ENCODE measurements at places on chromosomes 5 and 9. TPM values are rescaled to one million over a fixed set of nuclear protein-coding genes. Genes with fewer than 3 reads are reported as not detected.

DNA sequence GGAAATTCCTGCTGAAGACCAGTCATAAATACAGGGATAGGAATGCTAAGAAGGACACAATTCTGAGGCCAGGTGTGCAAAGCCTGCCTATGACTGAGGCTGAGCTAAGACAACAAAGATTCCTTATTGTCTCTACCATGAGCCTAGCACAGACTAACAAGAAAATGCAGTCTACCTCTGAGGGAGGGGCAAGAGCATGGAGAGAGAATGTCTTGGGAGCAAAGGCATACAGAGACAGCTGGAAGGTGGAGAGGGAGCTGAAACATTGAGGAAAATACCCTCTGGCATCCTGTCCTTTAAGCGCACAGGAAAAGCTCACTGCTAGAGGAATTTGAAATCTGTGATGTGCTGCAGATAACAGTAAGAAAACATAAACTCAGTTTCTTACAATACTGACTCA, 8.8 kb upstream of the C9orf40 start:
- DNase-seq = no peak

- DNase-seq = no peak
Observed at GRCh38 chr9:110334183-110334582, 3.5 kb downstream of the TXNDC8 start.

DNA sequence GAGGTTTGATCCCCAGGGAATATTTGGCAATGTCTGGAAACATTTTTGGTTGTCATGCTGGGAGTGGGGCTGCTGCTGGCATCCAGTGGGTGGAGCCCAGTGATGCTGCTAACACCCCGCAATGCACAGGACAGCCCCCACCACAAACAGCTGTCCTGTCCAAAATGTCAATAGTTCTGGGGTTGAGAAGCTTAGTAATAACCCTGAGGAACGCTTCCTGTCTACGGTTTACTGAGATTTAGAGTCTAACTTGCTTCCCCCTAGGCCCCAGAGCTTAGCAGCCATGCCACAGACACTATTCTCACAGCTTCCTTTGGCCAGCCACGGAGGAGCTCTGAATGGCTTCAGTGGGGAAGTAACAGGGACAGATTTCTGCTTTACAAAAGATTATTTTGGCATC, 66.5 kb downstream of the MSX2 start:
- DNase-seq = no peak

GRCh38 chr5:128487041-128487440, 51.0 kb downstream of the FBN2 start:
- DNase-seq = no peak

GRCh38 chr9:138024831-138025291, 147.3 kb downstream of the CACNA1B start:
- DNase-seq = no peak

DNA sequence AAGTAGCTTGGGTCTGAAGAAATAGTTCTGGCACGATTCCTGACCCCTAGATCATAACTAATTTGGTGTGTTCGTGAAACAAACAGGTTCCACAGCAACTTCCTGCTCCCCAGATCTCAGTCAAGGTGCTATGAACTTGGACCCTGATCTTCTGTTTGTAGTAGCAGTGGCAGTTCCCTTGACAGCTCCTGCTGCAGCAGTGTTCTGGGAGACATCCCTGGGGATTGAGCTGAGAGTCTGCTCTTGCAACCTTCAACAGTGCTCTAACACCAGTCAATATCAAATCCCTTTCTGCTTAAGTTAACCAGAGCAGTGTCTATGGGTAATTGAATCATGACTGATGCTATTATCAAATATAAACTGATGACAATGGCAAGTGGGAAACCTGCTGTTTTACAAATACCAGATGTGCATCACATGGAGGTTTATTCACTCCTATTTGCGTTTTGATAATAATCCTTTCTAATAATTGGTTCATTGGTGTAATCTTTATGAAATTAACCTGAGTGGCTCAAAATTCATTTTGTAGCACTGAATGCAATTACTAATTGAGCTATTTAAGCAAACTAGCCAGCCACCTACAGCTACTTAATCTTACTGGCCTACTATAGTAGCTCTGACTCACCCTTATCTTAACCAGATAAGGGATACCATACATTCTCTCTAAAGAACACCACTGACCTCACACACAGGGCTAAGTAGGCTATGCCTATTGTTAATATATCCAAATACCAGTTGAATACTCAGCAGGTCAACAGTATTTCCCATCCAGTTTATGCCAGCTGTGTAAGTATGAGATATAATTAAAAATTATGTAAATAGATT, 21.9 kb downstream of the KDM4C start:
- DNase-seq = no peak

- no peak for DNase-seq
Observed at GRCh38 chr9:4116723-4117460, 183.0 kb downstream of the GLIS3 start.

DNA sequence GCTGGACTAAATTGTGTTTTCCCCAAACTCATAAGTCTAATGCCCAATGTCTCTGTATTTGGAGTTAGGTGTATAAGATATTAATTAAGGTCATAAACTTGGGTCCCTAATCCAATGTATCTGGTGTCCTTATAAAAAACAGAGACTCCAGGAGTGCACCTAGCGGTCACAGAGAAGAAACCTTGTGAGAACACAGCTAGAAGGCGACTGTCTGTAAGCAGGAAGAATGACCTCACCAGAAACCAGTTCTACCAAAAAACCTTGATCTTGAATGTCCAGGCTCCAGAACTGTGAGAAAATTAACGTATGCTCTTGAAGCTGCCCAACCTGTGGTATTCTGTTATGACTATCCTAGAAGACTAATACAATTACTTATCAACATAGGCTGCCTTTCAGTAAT, 591.7 kb upstream of the PTPRD start:
- no peak for DNase-seq

The PCDHGB2 gene
- 5.3 TPM for total RNA-seq

The IL7R gene
- 0.90 TPM for total RNA-seq

The SPINK13 gene
- total RNA-seq = not detected

The SPATA31E1 gene
- not detected for total RNA-seq

The ZBED3 gene
- total RNA-seq = 6.8 TPM

All from Panc1 (cell line).